ENCODE measurements at places on chromosomes 11 and 22.

DNA sequence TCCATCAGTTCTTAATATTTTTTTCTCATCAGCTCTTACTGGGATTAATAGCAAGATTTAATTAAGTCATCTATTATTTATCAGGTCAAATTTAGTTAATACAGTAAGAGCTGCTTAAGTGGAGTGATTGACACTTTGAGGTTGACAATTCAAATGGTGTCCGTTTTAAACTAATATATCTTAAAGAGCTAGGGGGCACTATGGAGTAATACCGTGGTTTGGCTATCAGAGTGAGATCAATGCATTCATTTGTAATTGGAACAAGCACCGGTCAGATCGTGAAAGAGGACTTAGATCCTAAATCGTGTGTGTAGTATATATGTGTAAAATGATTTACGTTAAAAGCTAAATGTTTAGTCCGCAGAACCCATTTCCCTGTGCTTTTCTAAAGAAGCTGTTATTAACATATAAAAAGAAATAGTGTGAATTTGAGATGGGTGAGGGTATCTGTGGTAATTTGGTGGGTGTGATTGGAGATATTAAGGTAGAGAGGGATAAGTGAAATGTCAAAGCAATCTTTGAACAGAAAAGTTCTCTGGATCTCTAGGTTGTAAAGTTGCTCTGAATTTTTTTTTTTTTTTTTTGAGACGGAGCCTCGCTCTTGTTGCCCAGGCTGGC lies 2.3 kb downstream of the SIK2 start:
- DNase-seq: no peak

DNA sequence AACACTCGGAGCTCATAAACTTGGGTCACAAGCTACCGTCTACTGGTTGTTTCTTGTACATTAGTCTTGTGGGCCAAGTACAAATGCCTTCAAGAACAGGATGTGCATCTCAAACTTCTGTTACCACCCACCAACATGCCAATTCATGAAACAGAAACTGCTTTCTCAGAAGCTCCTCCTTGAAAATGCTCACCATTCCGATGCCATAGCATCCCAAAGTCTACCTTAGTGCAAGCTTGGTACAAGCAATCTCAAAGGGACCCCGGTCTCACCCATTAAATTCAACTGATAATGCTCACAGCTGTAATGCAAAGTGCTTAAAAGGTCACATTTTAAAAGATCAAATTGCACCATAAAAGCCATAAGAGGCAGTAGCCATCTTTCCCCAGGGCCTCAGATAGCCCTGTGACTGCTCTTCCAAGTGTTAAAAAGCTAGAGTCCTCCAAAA lies 31.8 kb upstream of the CCDC34 start:
- no peak for DNase-seq

GRCh38 chr11:118401880-118402590 lies 629 bp downstream of the ATP5MG start:
- DNase-seq: no peak

- DNase-seq: no peak
These were observed 40.8 kb upstream of the ST14 start for GRCh38 chr11:130118636-130119387.

DNA sequence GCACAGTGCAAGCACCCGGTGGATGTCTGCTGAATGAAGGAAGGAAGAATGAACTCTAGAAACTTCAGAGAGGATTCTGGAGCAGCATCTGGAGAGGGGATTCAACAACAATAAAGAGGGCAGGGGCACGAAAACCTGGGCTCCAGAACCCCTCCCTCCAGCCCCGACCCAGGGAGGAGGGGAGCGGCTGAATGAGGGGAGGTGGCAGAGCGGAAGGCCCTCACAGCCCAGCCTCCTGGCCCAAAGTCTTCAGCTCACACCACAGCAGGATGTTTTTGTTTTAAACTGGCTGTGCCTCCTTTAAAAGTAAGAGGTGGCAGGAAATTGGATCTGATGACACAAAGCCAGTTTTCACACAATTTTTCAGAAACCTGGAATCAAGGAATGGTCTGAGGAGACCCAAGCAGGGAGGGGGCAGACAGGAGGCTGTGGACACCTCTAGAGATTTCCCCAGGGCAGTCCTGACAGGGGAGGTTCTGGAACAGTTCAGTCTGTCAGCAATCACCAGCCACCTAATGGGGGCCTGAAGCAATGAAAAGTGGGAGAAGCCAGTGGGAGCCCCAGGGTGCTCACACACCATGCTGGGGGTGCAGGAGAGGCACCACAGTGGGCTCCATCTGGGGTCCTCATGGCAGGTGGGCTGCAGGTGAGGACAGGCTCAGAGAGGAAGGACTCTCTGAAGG lies 44.4 kb upstream of the TCF20 start:
- DNase-seq: no peak

DNA sequence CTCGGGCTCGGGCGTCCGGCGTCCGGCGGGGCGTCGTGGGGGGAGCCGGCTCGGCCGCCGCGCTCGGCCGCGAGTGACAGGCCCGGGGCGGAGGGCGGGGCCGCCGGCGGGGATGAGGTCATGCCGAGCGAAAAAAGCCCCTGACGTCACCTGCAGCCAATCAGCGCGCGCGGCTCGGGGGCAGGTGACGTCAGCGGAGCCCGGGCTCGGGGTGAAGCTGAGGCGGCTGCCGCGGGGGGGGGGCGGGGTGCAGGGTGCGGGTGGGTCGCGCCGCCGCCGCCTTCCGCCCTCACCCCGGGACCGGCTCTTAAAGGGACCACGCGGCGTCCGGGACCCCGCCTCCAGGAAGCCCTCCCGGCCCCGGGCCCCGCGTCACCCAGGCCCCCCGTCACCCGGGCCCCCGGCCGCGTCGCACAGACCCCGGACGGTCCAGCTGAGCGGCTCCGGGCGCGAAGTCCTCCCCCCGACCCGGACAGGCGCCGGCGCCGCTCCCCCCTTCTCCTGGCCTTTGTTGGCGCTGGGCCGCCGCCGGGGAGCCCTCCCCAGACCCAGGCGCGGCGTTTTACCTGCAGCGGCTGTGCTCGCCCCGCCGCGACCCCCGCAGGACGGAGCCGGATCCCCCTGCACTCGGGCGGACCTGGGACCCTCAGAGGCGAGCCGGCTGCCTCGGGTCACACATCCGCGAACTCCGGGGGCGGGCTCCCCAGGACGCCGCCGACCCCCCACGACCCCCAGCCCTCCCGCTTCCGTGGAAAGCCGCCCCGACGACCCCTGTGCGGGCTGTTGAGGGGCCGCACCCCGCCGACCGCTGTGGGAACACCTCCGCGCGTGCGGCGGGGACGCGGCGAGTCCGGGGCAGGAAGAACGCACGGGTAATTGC lies at the start of gene DUSP8:
TSS of gene DUSP8 (minus strand) at position 75 of the 880 bp plus-strand sequence. CDS start 6,445 bp downstream, outside the sequence.
- no peak for DNase-seq

GRCh38 chr22:24068717-24069297 lies 57.7 kb downstream of the CABIN1 start:
- no peak for DNase-seq

DNA sequence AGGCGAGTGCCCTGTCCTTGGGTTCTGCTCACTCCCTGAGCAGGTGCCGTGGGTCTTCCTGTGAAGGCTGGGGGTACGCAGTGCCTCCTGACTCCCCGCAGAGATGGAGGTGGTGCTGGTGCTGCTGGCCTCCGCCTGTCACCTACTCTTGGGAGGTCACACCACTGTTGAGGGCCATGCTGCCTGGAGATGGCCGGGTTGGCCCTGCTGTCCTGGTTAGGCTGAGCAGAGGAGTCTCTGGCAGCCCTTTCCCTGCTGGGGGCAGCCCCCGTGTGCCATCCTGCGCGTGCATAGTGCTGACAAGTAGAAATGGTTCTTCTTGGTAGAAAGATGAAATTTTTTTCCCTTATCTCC lies 49.6 kb downstream of the MUC6 start:
- no peak for DNase-seq

DNA sequence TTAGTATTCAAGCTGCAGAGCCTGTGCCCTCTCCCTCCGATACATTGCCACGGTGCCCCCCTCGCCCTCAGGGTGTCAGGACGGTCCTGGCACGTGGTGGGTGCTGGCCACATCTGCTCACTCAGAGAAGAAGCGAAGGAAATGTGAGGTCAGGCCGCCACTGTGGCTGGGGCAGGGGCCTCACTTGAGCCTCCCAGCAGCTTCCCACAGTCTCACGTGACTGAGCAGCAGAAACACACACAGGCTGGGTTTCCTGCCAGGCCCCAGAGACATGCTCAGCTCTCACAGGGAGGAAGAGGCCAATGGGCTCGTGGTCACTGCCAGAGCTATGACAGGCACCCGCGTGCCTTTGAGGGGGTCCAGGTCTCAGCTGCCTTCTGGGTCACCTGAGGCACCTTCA lies 37.9 kb upstream of the PRR5 start:
- DNase-seq: no peak

GRCh38 chr11:122273476-122274191 lies 157.6 kb upstream of the BLID start:
- no peak for DNase-seq

DNA sequence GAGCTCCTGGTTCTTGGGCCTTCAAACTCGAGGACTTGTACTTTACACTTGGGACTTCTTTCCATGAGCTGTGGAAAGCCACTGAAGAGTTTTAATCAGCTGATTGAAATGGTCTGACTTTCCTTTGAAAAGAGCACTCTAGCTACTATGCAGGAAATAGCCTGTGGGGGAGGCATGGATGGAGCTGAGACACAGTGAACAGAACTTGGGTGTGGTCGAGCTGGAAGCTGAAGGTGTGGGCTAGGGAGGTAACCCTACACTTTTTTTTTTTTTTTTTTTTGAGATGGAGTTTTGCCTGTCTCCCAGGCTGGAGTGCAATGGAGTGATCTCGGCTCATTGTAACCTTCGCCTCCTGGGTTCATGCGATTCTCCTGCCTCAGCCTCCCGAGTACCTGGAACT lies 17.5 kb upstream of the CAPRIN1 start:
- no peak for DNase-seq

GRCh38 chr11:77449060-77449521 lies 24.8 kb downstream of the PAK1 start:
- DNase-seq: peak; percentile 65

DNA sequence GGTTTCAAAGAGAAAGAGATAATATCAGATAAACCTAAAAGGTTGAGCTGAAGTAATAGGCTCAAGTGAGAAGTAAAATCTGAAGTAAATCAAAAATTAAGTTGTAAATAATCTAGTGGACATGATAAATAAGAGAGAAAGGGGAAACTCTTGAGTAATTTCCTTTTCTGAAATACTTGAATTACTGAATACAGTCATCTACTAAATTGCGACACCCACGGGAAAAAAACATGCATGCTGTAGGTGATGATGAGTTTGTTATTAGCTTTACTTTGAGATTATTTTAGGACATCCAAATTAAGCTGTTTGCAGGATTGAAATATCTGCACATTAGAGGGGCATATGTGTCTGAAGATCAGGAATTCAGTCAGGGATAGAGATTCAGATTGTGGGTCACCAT lies 50.0 kb upstream of the CARD18 start:
- DNase-seq: no peak

DNA sequence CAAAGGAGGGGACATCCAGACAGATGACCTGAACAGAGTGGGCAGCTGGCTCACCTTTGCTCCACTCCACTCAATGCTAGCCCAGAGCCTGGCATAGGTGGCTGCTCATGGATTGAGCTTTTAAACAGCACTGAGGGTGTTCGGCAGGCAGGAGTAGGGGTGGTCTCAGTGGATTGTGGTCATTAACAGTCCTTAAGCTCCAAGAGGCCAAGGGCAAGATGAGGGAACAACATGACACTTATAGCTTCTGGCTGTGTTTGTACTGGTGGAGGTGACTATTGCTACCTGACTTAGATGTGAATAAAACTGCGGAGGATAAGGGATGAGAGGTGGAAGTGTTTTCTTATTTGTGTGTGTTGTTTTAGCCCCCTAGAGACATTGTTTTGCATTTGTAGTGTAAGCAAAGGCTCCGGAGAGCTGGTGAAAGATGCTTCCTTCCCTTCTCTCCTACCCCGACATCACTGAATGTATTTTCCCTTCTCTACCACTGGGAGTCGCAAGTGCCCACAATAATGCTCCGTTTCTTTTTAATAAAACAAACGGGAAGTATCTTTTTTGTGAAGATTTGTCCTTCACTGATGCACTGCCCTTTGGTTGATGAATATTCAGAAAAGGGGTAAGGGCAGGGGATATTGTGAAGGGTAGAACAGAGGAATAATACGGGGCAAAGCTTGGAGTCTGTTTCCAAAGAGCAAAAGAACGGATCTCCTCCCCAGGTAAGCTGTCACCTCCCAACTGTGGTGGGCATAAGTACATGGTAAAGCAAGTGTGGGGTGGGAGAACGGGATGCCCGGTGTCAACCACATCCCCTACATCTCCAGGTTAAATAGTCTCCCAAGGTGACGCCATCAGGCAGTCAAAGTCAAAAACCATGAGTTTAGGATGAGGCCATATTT lies 27.5 kb upstream of the MTNR1B start:
- DNase-seq: no peak

DNA sequence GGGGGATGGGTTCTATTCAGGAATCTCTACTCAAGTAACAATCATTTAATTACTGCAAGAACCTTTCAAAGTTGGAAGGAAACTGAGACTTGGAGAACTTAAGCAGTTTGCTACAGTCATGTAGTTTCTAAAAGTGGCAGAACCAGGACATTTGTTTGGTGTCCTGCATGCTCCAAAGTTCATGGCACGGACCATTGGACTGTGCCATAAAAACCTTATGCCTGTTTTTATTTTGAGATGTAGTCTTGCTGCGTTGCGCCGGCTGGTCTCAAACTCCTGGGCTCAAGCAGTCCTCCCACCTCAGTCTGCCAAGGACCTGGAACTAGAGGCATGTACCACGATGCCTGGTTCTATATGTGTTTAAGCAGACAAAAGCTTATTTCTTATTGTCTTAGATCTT lies 18.6 kb upstream of the AIFM3 start:
- DNase-seq: no peak

GRCh38 chr11:115515647-115516395 lies 11.6 kb upstream of the CADM1 start:
- DNase-seq: no peak

DNA sequence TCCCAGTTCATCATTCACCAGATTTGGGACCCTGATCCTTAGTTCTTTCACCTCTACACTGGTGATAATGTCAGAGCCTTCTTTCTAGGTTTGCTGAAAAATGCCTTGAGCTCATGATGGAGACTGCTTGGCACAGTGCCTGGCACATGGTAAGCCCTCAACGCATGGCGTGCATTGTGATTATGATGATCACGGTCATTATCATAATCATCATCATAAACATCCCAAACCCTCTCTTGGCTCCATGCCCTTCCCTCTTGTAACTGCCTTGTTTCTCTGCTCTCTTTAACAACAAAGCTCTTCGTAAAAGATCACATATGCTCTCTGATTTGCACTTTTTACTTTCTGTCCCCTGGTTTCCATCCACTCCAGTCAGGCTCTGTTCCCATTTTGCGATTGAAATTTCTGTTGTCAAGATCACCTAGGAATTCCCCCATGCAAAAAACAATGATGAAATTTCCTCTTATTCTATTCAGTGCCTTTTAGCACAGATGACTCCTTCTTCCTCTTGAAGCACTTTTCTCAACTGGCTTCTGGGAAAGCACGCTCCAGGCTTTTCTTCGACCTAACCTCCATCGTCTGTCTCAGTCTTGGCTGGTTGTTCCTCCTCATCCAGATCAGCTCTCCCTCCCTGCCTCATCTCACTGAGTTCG lies 479.1 kb downstream of the OPCML start:
- DNase-seq: no peak

- no peak for DNase-seq
These were observed 559.9 kb downstream of the MN1 start for GRCh38 chr22:27241430-27242321.

- DNase-seq: no peak
These were observed 20.5 kb downstream of the NUCB2 start for GRCh38 chr11:17296852-17297559.
